ENCODE measurements at places on chromosomes 12 and 14. TPM values are rescaled to one million over a fixed set of nuclear protein-coding genes. Genes with fewer than 3 reads are reported as not detected.

The PLEK2 gene
- total RNA-seq, result 84.0 TPM

The KRT78 gene
- not detected for total RNA-seq

The TSPAN31 gene
- total RNA-seq, result 19.3 TPM

The TESPA1 gene
- 1.6 TPM for total RNA-seq

The AMDHD1 gene
- not detected for total RNA-seq

The LRP1-AS gene
- total RNA-seq, result not detected

The LRRC10 gene
- total RNA-seq, result not detected

The HCAR1 gene
- total RNA-seq, result 0.11 TPM

The SP1 gene
- 96.8 TPM for total RNA-seq

The KRT83 gene
- total RNA-seq, result not detected

The C12orf54 gene
- total RNA-seq, result not detected

The CLEC4C gene
- not detected for total RNA-seq

The KLHL33 gene
- 0.05 TPM for total RNA-seq

The NUAK1 gene
- total RNA-seq, result 3.7 TPM

The TMEM63C gene
- total RNA-seq, result 5.9 TPM
